ENCODE measurements at places on chromosomes 2 and 18. TPM values are rescaled to one million over a fixed set of nuclear protein-coding genes. Genes with fewer than 3 reads are reported as not detected.

Gene SETBP1
- 1.6 TPM for total RNA-seq

Gene NR4A2
- total RNA-seq, result 300 TPM

Gene MAP3K20
- total RNA-seq, result 1.1 TPM

Gene SCN1A
- total RNA-seq, result not detected

Gene RTP5
- 1.3 TPM for total RNA-seq

Gene EFEMP1
- not detected for total RNA-seq

Gene TAF1B
- 21.7 TPM for total RNA-seq

Gene CFC1
- total RNA-seq, result not detected

- DNase-seq, result peak; percentile 75
These were observed 81.4 kb downstream of the BIN1 start for GRCh38 chr2:127025359-127026166.

- DNase-seq, result no peak
These were observed 59.6 kb downstream of the FASTKD2 start for GRCh38 chr2:206824993-206825392.

GRCh38 chr2:180621366-180621765 lies 359.0 kb upstream of the UBE2E3 start:
- DNase-seq, result no peak

GRCh38 chr2:104434318-104434792 lies 419.6 kb upstream of the POU3F3 start:
- no peak for DNase-seq

DNA sequence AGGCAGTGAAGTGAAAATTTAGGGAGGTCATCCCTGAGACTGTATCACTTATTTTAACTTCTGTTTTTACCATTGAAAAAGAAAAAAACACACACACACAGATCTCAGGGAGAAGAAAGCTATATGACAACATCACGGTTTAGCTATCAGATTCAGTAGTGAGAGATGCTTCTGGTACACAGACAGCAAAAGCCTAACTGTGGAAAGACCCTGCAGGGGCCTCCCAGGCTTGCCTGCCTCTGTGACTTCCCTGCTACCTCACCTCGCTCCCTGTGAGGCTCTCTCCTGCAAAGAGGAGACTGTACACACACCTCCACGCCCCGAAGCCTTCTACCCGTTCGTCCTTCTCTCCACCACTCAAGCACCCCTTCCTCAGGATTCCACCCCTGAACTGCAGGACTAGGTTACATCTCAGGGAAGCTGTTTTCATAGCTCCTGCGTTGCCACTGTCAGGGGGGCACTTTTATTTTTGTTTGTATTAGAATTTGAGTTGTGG lies 86.3 kb downstream of the EPB41L3 start:
- DNase-seq, result no peak

DNA sequence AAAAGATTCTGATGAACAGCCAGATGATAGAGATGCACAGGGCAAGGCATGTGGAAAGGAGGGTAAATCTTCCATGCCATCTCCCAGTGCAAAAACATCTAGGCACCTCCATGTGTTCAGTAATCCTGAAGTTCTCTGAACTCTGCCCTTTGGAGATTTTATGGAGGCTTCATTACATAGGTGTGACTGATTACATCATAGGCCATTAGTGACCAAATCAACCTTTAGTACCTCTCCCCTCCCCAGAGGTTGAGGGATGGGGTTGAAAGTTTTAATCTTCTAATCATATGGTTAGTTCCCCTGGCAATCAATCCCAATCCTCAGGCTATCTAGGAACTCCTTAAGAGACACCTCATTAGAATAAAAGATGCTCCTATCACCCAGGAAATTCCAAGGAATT lies 2190.2 kb upstream of the PIK3C3 start:
- no peak for DNase-seq

DNA sequence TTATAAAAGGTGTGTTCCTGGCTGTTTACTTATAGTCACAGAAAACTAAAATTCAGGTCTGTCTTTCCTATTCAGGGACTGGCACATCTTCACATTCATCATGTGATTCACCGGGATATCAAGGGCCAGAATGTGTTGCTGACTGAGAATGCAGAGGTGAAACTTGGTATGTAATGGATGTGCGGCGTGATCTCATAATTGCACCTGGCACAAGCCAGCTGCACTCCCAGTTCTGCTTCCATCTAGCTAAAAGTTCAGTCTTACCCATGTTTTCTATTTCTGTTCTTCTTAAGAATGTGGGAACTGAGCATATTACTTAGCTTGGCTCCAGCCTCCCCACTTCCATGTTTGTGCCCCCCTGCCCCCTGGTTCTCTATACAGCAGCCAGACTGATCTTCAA lies 131.9 kb downstream of the MAP4K4 start:
- DNase-seq, result no peak

DNA sequence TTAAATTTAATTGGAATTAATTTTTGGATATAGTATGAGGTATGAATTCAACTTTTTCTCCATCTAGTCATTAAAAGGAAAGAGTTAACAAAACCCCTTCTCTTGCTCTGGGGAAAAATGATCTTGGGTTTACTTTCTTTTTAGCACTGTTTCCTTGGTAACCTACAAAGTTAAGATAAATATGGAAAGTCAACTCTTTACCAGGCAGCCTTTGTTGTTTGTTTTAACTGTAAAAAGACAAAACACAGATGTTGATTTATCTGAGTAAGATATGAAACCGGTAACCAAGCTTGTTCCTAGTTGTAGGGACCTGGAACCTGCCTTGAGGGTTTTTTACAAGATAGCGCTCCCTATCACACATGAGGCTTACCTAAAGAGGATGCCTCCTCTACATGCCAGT lies 10.1 kb upstream of the SANBR start:
- no peak for DNase-seq

DNA sequence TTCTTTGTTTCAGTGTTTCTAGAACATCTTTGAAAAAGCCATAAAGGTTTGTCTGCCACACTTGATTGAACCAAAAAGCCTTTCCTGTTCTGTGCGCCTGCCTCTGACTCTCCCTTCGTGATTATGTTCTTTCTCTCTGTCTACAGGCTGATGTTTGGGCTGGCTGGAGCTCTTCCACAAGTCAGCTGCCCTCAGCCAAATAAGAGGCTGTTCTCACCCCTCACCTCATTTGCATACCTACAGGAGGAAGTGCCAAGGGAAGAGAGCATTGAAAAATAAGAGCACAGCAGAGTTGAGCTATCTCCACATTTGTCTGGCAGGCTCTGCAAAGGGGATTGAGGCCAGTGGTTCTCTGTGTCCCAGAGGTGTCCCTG lies 15.8 kb downstream of the INPP5D start:
- DNase-seq, result peak; percentile 47

- no peak for DNase-seq
These were observed 27.8 kb downstream of the CHN1 start for GRCh38 chr2:174977364-174977763.

All from T-cell (primary cell).